Keratinocyte (primary cell): ENCODE measurements at places on chromosomes 1 and 21. TPM values are rescaled to one million over a fixed set of nuclear protein-coding genes. Genes with fewer than 3 reads are reported as not detected.

Gene LEMD1
- polyA plus RNA-seq, result 0.91 to 3.4 TPM (median 1.9 TPM) in 3 replicates

Gene IFNGR2
- polyA plus RNA-seq, result 89.5 to 102 TPM (median 94.3 TPM) in 3 replicates

Gene ZSCAN20
- polyA plus RNA-seq, result 2.1 to 3.1 TPM (median 2.7 TPM) in 3 replicates

Gene AMPD1
- not detected in 3 replicates for polyA plus RNA-seq

Gene SGIP1
- 0.02 to 0.09 TPM (median 0.05 TPM) in 3 replicates for polyA plus RNA-seq

Gene TNFRSF9
- 0.03 to 0.06 TPM in 2 of 3 replicates, not detected in the other for polyA plus RNA-seq

GRCh38 chr1:7458946-7459345 lies 312.1 kb upstream of the VAMP3 start:
- H3K27me3 ChIP-seq, result peaks cover 20% of the 10 kb centered on the region
- no peaks in the 10 kb centered on the region for H3K36me3 ChIP-seq
- no peak overlapping the region for H3K27ac ChIP-seq
- H3K4me1 ChIP-seq, result peaks cover 33% of the 10 kb centered on the region

- no peak overlapping the region for H3K27ac ChIP-seq
- H3K36me3 ChIP-seq, result no peaks in the 10 kb centered on the region
- no peaks in the 10 kb centered on the region for H3K27me3 ChIP-seq
- H3K4me1 ChIP-seq, result no peaks in the 10 kb centered on the region
- no peak for DNase-seq
These were observed 65.3 kb upstream of the PSEN2 start for GRCh38 chr1:226804907-226805759.

DNA sequence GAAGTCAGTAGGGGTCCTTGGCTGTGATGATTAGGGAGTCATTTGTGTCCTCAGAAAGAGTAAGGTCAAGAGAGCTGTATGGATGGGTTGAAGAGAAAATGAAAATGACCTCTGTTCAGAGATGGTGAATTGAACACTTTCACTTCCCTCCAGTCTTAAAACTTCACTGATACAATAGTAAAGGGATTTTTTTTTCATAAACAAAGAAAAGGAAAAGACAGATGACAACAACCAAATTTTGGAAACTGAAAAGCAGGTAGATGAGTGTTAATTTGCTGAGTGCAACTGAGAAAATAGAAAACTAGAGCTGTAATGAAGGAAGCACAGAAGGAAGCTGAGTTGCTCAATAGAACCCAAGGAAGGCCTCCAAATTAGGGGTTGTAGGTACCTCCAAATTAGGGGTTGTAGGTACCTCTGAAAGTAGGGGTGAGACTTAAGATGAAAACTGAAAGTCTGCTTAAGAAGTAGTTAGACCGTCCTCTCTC lies 14.8 kb upstream of the S1PR1 start:
- no peak overlapping the region for H3K27ac ChIP-seq
- no peaks in the 10 kb centered on the region for H3K27me3 ChIP-seq
- no peaks in the 10 kb centered on the region for H3K4me1 ChIP-seq
- H3K36me3 ChIP-seq, result no peaks in the 10 kb centered on the region
- no peak for DNase-seq
- no peak overlapping the region for H3K4me3 ChIP-seq

GRCh38 chr1:23923592-23924499 lies 10.7 kb upstream of the CNR2 start:
- no peaks in the 10 kb centered on the region for H3K4me1 ChIP-seq
- H3K4me3 ChIP-seq, result no peak overlapping the region
- H3K36me3 ChIP-seq, result no peaks in the 10 kb centered on the region
